Cardiac fibroblast (primary cell): ENCODE measurements at places on chromosomes 3 and 15.
A peak's percentile ranks its signal among the peaks of the same experiment; 100 is the strongest.

DNA sequence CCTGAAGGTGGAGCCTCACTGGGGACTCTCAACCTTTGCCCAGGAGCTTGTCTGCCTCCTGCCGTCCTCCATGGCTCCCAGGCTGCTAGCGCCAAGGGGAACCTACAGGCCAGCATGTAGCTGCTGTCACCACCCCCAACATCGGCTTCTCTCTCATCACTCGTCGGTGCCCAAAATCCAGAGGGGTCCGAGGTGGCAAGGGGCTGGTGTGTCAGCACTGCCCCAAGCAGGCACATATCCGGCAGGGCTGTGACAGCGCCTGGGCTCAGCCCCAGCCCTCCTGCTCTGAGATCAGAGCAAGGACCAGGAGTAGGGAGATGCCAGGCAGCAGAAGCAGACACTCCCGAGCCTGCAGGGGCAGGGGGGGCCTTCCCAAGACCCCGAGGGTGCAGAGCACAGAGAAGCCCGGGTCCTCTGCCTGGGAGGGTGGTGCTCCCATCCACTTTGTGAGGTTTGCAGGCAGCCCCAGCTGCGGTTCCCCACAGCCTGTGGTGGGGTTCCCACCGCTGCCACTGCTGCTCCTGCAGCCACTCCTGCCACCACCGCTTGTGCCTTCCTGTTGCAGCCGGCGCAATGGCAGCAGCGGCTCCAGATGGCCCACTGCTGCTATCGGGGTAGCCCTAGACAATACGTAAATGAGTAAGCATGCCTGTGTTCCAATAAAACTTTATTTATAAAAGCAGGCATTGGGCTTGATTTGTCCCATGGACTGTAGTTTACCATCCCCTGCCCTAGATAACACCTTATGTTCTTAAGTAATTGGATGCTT is 451.0 kb downstream of the EPHA6 start:
- DNase-seq = no peak

- DNase-seq = peak; percentile 3
These were observed 194.7 kb downstream of the DTWD1 start for GRCh38 chr15:49815526-49815925.

- peak; percentile 9 for DNase-seq
These were observed 48.4 kb downstream of the EPHA3 start for GRCh38 chr3:89155811-89156210.

DNA sequence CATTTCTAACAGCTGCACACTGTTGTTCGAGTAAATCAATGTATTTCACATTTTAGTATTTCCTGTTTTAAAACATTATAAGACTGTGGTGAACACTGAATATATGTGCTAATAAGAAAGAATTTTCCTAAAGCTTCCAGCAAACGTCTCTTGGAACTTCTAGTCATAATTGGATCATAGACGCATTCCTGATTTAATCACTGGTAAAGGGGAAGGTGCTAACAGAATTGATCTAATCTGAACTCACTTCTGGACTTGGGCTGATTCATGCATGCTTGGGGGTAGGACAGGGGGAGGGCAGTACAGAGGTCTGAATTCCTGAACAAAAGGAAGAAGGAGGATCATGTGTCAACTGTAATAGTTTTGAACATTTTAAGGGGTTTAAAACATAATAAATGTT is 7.3 kb upstream of the LEKR1 start:
- peak; percentile 81 for DNase-seq

- DNase-seq = no peak
These were observed 3.4 kb downstream of the FSD2 start for GRCh38 chr15:82802497-82802896.

- DNase-seq = no peak
These were observed 247.6 kb upstream of the SOX2 start for GRCh38 chr3:181464033-181464694.

GRCh38 chr3:188936597-188937107 is 235.1 kb upstream of the TPRG1 start:
- no peak for DNase-seq

- peak; percentile 64 for DNase-seq
These were observed 194.1 kb downstream of the TPRG1 start for GRCh38 chr3:189365609-189366564.

DNA sequence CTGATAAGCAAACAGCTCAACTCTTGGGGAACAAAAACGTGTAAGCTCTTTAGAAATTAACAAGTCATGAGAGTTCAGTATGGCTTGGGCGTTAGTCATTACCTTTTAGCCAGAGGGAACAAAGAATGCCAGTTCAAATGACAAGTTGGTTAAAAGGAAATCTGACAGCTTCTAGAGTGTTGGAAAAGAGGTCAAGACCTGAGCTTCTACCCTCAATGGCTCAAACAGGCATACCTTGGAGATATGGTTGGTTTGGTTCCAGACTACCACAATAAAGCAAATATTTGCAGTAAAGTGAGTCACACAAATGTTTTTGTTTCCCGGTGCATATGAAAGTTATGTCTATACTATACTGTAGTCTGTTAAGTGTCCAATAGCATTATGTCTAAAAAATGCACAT is 136.1 kb downstream of the CACNA1D start:
- no peak for DNase-seq

DNA sequence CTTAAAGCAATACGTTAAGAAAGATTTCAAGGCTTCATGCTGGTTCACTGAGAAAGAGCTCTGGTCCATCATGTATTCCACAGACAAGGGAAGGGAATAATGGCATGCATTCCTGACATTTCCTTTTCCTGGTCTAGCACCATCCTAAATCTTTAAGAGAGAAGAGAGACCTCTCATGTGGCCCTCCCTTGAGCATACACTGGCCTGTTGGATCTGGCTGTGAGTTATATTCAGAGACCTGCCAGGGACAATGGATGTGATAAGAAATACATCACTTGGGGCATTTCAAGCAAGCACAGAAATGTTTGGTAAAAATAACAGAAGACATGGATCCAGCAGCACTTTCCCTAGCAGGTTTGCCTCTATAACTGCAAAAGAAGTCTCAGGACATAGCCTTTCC is 507.8 kb downstream of the NLGN1 start:
- DNase-seq = no peak

DNA sequence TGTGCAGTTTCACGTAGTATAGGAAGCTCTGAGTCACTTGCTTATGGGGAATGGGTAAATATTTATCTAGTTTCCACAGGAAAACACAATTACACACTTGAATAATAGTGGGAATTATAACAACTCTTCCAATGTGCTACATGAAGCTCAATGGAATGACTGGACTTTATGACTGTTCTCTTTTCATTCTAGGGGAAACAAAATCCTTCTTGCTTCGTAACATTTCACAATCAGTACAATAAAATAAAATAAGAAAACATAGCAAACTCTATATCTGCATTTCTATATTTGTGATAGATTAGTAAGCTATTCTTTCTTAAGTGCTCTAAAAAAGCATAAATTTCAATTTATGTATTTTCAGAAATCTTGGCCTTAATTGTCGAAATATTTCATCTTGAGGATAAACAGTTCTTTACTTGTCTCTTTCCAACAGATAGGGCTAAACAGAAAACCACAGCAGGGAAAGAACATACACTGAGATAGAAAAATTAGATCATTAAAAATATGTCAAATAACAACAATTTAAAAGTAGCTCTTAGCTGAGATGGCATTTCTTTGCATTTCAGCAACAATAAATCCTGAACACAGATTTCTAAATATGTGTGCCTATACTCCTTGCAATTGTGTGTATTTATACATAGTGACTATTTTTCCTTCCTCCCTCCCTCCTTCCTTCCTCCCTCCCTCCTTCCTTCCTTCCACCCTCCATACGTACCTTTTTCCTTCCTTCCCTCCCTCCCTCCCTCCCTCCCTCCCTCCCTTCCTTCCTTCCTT is 395.5 kb upstream of the KCNMB2 start:
- DNase-seq = peak; percentile 58

GRCh38 chr3:130991126-130991525 is 35.5 kb downstream of the ASTE1 start:
- DNase-seq = no peak

GRCh38 chr3:138947495-138948121 is 591 bp downstream of the FOXL2NB start:
- DNase-seq = no peak

DNA sequence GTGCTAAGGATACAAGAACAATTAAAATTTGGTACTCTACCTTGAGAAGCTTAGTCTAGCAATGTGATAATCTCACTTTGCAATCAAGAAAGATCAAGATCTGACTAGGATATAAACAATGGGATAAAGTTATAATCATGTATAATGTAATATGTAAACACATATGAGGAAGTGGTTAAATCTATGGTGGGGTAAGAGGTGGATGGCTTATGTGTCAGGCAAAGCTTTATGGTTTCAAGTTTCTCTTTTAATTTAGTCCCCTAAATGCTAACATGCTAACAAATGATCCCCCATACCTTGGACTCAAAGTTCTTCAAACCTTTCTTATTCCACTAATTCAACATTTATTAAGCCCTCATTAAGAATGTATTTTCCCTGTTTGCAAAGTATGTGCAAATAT is 2.5 kb downstream of the RSL24D1 start:
- no peak for DNase-seq

GRCh38 chr3:171658841-171659240 is 151.4 kb downstream of the PLD1 start:
- peak; percentile 11 for DNase-seq

DNA sequence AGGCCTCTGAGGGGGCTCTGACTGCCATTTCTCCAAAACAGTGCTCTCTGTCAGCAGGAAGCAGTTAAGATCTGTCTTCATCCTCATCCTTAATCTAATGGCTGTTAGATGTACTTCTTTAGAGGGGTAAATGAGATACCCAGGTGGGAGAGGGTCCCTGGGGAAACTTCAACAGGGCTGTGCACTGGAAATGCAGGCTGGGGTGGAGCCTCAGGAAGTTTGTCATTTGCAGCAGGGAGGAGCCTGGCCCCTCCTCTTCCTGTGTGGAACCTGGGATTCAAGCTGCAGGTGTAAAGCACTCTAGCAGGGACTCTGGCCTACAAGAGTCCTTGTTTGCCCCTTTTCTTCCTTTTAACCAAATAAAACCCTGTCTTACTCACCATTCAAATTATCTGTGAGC is 1173.6 kb downstream of the OTOL1 start:
- DNase-seq = no peak

DNA sequence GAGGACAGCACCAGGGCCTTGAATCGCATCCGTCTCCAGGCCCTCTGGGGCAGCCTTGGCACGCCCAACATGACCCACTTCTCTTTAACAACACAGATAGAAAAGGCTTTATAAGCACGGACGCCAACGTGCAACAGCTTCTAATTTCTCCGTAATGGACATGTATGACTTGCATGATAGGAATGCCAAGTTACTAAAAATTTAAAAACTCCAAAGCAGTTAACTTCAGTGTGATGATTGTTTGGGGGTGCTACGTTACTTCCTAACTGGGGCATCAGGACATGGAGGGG is 30.9 kb upstream of the SNRPA1 start:
- DNase-seq = no peak

DNA sequence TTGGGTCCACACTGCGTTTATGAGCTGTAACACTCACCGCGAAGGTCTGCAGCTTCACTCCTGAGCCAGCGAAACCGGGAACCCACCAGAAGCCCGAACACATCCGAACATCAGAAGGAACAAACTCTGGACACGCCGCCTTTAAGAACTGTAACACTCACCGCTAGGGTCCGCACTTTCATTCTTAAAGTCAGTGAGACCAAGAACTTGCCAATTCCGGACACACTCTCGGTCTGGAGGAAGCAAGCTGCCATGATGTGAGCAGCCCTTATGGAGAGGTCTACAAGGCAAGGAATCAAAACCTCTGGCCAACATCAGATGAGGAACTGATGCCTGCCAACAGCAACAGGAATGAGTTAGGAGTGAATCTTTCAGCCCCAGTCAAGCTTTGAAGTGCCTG is 62.9 kb downstream of the SLC28A2 start:
- peak; percentile 51 for DNase-seq

- no peak for DNase-seq
These were observed 340.0 kb downstream of the VPS13C start for GRCh38 chr15:61720197-61720704.

DNA sequence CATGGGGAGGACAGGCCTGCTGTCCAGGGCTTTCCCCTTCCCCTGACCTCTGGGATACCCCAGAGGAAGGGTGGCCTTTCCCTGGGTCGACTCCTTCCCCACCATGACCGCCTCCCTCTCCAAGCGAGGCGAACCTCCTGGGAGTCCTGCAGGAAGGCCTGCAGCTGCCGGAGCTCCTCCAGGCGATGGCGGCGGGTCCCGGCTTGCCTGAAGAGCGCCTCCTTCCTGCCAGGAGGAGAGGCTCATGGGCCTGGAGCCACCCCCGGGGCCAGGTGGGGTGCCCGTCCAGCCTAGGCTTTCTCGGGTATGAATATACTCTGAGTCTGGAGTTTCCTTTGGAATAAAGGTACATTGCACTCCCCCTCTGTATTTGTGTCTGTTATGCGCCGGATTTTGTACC is 20.1 kb downstream of the PLA2G4B start:
- DNase-seq = no peak

DNA sequence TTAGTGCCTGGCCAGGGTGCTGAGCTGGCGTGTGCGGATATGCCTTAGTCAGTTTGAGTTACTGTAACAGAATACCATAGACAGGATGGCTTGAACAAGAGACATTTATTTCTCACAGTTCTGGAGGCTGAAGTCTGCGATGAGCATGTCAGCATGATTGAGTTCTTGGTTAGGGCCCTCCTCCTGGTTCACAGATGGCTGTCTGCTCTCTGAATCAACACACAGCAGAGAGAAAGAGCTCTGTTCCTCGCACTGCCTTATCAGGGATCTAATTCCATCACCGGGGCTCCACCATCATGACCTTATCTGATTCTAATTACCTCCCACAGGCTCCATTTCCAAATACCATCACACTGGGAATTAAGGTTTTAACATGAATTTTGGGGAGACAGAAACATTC is 386.6 kb upstream of the DPH6 start:
- DNase-seq = no peak

GRCh38 chr15:70016511-70016994 is 81.2 kb downstream of the TLE3 start:
- no peak for DNase-seq

GRCh38 chr3:119292666-119293065 is 1.5 kb upstream of the ARHGAP31 start:
- no peak for DNase-seq

GRCh38 chr3:2861920-2862319 is 248.3 kb downstream of the IL5RA start:
- DNase-seq = no peak

- DNase-seq = no peak
These were observed 79.7 kb downstream of the EDEM1 start for GRCh38 chr3:5267252-5267651.

DNA sequence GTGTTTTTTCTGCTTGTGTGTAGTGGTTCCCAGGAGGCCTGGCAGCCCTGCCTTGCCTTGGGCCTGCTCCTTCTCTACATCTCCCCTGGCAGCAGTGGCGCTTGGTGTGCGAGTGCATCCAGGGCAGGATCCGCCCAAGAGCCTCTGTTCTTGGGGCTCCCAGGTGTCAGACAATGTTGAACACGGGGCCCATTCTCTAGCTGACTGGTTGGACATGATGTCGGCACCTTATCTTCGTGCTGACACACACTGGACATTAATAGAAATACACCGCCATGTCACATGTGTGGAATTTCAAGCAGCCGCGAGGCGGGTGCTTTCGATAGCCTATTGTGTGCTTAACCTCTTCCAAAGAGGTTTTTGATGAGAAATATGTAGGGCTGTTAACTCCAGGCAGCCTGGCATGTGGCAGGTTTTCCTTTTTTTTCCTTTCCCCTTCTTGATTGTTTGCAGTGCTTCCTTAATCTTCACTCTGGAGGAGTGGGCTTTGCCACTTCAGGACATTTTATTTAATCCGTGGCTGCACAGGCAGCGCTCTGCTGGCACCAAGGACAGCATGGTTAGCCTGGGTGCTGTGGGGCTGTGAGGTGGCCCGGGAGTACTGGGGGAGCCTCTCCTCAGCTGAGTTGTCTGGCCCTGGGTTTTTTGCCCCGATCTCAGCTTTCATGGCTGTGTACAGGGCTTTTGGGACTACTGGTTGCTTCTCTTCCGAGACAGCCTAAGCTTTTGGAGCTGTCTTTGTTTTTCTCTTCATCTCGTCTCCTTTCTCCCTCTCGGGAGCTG is 42.5 kb downstream of the CHCHD6 start:
- DNase-seq = peak; percentile 76
